Activated CD4-positive, alpha-beta T cell treated with anti-CD3 and anti-CD28 coated beads, Interleukin-2, amount 50 U/mL, for 4 hours (primary cell): ENCODE measurements at places on chromosomes 12 and 14.
A peak's percentile ranks its signal among the peaks of the same experiment; 100 is the strongest.

DNA sequence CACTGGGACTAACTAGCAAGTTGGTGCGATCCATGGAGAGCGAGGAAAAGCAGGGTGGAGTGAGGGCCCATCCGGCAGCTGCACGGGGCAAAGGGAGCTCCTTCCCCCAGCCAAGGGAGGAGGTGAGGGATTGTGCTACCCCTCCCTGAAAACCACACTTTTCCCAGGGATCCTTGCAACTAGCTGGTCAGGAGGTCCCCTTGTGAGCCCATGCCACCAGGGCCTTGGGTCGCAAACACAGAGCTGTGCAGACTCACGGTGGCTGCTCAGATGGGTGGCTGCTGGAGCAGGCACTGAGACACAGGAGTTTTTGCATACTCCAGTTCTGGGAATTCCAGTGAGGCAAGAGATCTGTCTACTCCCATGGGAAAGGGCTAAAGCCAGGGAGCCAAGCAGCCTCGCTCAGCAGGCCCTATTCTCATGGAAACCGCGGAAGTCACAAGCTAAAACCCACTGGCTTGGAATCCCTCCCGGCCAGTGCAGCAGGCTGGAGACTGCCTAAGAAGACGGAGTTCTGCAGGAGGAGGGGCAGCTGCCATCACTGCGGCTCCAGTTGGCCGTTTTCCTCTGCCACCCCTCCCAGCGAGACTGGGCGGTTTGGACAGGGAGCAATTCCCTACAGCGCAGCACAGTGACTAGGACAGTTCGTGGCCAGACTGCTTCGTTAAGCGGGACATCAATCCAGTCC is 10.9 kb upstream of the ZNF705A start:
- no peak for DNase-seq

- no peak for DNase-seq
Measured at GRCh38 chr12:58924652-58925051, 4.3 kb upstream of the LRIG3 start.

GRCh38 chr12:117733549-117733805 is 235.3 kb downstream of the KSR2 start:
- no peak for DNase-seq

DNA sequence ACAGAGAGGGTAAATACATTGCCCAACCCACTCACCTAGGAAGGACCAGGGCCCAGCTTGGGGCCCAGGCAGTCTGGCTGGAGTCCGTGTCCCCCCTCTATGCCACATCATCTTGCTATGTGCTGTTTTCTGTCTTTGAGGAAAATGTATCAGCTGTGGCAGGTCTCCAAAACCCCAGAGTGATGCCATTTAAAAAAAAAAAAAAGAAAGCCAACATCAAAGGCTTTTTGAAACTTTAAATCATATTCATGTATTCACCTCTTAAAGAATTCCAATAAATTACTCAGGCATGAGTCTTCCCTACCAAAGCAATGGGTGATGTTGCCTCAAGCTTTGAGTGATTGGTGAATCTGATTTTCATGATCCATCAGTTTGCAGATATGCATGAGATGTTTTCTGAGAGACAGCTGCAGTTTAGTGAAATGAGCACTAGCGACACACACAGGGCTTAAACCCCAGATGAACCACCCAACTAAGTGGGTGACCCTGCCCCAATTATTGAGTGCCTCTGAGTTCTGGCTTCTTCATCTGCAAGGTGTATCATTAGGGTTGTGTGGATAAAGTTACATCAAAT is 6.1 kb downstream of the KRT81 start:
- no peak for DNase-seq

DNA sequence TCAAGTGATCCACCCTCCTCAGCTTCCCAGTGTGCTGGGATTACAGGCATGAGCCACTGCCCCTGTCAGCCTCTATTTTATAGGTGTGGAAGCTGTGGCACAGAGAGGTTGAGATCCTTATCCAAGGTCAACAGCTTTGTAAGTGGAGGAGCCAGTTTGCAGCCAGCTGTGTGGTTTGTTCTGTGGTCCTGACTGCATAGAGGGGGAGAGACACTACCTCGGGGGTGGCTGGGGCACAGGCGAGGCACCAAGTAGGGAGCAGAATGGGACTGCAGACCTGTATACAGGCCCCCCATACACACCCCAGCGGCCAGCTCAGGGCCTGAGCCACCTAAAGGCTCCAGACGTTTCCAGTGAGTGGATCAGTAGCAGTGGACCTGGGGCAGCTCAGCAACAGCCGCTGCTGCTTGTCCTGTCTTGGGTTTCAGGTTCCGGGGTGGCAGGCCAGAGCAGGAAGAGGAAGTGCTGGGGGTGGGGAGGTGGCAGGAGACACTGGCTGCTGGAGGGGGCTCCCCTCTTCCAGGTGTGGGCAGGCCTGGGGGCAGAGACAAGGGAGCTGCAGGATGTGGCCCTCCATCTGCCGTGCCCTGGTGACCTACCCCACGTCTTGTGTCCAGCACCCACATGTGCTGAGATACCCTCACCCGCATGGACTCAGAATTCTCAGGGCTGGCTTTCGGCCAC is 11.0 kb downstream of the ORAI1 start:
- no peak for DNase-seq

- DNase-seq, result no peak
Measured at GRCh38 chr12:7146228-7146627, 16.1 kb downstream of the CLSTN3 start.

DNA sequence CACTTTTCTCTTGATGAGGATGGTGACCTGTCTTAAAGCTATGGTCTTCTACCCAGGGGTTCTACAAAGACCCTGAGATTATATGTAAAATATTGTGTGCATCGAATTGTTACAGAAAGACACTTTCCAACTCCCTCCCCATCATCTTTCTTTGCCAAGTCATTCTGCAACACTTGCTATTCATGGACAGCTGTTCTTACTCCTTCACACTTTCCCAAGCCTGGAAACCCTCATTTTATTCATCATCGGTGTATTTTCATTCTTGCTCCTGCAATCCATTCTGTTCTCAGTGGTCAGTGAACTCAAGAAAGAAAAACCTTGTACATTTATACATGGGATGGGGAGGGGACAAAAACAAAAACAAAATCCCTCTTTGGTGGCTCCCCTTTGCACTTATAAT is 90.5 kb upstream of the STXBP6 start:
- DNase-seq, result no peak

GRCh38 chr12:28177461-28177860 is 12.8 kb upstream of the CCDC91 start:
- no peak for DNase-seq

DNA sequence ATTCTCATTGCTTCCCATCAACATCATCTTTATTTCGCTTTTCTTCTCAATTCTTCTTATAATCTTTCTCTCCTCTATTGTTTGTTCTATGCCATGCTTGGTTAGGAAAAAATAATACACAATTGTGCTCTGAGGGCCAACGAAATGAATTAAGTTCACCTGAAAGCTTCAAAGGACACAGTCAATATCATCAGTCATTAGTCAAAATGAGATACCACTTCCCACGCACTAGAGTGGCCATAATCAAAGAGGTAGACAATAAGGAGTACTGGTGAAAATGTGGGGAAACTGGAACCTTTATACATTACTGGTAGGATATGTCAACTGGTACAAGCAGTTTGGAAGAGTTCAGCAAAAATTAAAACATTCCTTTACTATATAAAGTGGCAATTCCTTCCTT is 91.5 kb downstream of the TMTC1 start:
- no peak for DNase-seq

DNA sequence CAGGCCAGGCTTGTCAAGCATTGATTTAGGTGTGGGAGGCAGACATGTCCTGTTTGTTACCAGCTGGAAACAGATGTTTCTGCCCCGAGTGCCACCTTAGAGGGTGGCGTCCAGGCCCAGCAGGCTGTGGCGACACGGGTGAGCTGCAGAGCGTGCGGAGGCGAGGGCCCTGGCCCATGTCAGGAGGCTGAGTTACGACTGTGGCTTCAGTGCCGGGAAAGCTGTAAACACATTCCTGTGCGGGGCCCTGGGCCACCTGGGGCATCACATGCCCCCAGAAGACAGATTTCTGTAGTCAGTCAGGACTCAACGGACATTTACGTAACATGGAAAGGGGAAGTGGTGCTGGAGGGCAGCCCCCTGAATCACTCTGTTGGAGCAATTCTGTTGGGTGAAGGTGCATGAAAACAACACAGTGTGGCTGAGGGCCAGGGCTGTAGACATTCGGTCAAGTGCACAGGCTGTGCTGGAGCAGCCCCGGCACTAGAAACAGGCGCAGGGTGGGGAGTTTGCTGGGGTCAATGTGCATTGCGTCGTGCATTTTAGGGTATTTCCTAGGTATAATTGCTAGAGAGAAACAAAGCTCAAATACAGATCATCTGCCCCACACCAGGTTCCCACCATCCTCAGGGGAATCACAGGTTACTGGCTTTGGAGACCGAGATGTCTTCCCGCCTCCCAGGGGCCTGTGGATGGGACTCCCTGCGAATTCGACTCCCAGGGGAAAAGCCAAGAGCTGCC is 291.8 kb downstream of the TMEM121 start:
- no peak for DNase-seq

DNA sequence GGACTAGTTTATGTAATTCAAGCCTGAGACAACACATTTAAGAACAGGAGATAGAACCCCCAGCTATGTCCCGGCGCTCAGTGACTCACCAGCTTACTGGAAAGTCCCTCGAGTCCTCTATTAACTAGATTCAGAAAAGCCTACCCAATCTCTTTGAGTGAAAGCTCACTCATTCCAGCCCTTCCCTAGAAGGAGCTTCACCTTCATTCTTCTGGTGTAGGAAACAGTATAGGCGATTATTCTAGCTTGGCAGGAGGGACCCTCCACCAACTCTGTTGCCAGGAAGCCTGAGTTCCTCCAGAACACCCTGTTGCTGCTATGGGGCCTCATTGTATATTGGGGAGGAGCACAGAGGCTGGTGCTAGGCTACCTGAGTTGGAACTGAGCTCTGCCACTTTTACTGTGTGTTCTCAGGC is 57.2 kb upstream of the AEBP2 start:
- peak; percentile 42 for DNase-seq

- DNase-seq, result no peak
Measured at GRCh38 chr14:65297744-65298143, 114.8 kb upstream of the FUT8 start.

GRCh38 chr14:100146531-100147091 is 12.8 kb downstream of the DEGS2 start:
- no peak for DNase-seq

GRCh38 chr14:73124180-73124894 is 12.0 kb upstream of the PSEN1 start:
- DNase-seq, result no peak

GRCh38 chr12:121505513-121505912 is 75.3 kb downstream of the KDM2B start:
- no peak for DNase-seq

DNA sequence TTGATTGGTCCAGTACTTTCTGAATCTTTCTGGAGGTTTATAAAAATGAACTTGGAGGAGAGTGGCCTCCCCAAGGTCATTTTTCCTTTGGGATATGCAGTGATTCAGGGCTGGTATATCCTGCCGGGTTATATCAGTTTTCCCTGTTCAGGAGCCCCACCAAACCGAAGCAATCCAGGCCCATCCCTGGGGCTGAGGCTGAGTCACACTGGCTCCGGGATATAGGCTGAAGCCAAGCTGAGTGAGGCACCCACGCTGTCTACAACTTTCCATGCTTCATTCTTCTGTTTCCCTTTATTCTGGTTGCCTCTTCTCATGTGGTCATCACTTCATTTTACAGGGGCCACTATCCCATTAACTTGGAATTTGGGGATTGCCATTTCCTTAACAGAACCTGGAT is 3.4 kb downstream of the SSPN start:
- DNase-seq, result no peak

DNA sequence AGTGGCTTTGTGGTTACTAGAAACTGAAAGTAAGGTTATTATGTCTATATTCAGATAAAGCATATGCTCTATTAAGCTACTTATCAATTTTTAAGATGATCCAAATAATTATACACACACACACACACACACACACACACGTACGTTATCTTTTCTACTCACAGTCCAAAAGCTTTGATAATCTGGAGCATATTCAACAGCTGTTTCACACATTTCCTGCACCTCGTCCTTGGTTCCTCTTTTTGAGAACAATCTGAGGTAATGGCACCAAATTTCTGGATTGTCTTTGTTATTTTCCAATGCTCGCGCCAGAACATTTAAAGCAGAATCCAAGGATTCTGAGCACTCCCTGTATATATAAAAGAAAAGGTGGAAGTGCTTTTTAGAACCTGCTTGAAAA is 37.5 kb downstream of the ZFC3H1 start:
- no peak for DNase-seq

GRCh38 chr14:57058319-57058718 is 210.4 kb downstream of the EXOC5 start:
- no peak for DNase-seq

GRCh38 chr12:6792522-6793201 is 3.3 kb downstream of the CD4 start:
- DNase-seq, result no peak

DNA sequence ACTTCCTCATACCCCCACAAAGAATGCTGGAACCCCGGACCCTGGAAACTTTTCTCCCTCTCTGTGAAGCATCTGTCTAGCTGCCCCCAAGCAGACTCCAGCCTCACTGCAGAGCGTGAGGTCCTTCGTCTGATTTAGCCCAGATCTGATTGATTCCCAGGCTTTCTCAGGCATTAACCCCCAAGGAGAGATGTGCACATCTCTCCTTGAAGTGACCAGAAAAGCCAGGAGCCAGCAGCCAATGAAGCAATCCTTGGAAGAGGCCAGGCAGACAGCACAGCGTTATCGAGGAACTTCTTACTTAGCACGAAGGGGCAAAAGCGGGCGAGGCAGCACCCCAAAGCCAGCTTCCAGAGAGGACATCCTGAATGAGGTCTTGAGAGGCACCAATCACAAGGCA is 100.7 kb downstream of the ZFP36L1 start:
- no peak for DNase-seq

GRCh38 chr12:130993759-130994670 is 40.3 kb downstream of the ADGRD1 start:
- DNase-seq, result no peak

DNA sequence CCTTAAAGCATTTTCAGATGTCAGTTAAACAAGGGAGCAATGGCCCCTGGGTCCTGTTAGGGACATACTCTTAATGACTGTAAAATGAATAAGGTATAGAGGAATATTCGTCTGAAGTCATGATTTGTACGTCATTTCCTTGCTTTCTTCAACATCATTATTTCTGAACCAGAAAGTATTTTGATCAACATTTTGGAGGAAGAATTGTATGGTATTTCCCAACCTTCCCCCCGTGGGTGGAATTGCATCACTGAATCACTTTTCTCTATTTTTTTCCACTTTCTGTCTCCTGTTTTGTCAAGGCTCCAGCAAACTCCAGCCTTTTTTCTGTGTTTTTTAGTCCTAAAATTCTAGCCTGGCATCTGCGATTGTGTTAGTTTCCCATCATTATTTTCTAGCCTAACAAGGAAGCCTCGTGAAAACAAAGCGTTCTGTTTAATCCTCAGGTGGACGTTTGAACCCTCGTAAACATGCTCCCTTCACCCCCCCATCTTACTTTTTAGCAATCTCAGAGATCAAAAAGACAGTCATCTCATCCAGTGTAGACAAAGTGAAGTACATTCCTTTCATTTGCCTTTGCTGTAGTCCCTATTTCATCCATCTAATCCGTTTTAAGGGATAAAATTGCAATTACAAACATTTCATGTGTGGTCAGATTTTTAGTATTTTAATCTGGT is 62.3 kb downstream of the ETV6 start:
- no peak for DNase-seq
